ENCODE measurements at places on chromosomes 5 and 9.

GRCh38 chr5:91200692-91201091 lies 182.4 kb downstream of the ARRDC3 start:
- DNase-seq = no peak

DNA sequence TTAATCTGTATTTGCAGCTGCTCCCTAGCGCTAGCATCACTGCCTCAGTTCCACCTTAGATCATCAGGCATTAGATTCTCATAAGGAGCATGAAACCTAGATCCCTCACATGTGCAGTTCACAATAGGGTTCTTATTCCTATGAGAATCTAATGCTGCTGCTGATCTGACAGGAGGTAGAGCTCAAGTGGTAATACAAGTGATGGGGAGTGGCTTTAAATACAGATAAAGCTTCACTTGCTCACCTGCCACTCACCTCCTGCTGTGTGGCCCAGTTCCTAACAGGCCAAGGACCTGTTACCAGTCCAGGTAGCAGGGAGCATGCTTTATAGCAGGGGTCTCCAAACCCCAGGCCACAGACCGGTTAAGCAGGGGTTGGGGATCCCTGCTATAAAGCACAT lies 22.6 kb upstream of the RNF20 start:
- DNase-seq = no peak

- DNase-seq = no peak
Measured at GRCh38 chr5:139705191-139705590, 57.0 kb downstream of the CXXC5 start.

GRCh38 chr9:20658677-20659473 lies 25.2 kb upstream of the FOCAD start:
- no peak for DNase-seq

All from activated B cell treated with CpG ODN at 0.5 μM for 24 hours (primary cell).